ENCODE measurements at places on chromosomes 5 and 9.

DNA sequence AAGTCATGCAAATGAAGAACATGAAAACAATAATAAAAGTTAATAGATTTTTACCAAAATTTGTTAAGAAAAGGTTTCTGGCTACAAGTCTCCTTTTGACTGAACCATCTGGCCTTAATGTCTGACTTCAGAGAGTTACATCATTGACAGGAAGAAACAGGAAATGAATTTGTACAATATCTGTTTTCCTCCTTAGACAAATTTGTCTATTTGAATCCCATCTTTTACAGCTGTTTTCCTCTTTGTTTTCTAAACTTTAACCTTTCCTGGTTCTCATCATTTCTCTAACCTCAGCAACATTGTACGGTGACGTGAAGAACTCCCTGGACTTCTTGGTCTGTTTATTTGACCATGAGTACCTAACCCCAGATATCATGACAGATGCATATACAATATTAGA is 567.5 kb upstream of the RIOK2 start:
- DNase-seq, result no peak

DNA sequence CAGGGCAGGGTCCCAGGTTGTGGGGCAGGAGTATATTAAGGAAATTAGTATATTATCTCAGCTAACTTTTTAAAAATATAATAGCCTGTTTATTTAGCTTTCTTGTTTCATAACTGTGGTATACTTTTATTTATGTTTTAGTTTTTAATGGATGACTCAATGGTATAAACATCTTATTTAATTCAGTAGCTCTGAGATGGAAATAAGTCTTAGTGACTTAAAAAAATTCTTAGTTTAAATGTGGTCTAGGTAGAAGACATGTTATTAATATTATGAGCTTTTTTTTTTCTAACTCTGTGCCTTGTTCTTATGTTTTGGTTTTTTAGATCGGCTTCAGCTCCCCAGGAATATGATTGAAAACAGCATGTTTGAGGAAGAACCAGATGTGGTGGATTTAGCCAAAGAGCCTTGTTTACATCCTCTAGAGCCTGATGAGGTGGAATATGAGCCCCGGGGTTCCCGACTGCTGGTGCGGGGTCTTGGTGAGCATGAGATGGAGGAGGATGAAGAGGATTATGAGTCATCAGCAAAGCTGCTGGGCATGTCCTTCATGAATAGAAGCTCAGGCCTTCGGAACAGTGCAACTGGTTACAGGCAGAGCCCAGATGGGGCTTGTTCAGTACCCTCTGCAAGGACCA is 43.1 kb downstream of the LNPEP start:
- DNase-seq, result no peak

DNA sequence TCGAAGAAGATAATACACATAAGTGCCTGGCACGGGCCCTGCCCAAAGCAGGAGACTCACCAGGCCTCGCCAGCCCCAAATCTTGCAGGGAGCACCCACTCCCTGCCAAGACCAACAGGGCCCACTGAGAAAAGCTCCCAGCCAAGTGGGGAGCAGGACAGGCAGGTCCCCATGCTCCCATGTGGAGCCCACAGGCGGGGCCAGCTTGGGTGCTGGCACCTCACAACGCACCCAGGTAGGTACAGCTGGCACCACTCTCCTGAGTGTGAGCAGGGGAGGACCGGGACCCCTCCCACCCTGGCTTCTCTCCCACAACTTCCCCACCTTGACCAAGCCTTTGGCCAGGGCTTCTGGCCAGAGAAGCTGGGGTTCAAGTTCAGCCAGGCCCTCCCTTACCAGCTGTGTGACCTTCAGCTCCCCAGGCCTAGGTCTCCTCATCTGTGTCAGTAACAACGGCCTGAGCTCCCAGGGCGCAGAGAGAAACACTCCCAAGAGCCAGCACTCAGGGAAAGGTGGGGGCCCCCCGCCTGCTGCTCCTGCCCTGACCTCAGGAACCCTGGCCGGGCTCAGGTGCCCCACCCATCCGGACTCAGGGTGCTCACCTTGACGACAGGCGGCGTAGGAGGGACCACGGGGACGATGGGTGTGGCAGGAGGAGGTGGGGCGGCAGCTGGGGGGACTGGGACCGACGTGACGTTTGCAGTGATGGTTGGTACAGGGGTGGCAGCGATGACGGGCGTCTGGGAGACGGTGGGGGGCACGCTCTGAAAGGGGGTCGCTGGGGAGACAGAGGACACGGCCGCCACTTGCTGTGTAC is 17.8 kb downstream of the BRD3 start:
- no peak for DNase-seq

- no peak for DNase-seq
These were observed 117.1 kb downstream of the ICE1 start for GRCh38 chr5:5539590-5539989.

- DNase-seq, result no peak
These were observed 25.6 kb upstream of the HMGCS1 start for GRCh38 chr5:43338862-43339261.

DNA sequence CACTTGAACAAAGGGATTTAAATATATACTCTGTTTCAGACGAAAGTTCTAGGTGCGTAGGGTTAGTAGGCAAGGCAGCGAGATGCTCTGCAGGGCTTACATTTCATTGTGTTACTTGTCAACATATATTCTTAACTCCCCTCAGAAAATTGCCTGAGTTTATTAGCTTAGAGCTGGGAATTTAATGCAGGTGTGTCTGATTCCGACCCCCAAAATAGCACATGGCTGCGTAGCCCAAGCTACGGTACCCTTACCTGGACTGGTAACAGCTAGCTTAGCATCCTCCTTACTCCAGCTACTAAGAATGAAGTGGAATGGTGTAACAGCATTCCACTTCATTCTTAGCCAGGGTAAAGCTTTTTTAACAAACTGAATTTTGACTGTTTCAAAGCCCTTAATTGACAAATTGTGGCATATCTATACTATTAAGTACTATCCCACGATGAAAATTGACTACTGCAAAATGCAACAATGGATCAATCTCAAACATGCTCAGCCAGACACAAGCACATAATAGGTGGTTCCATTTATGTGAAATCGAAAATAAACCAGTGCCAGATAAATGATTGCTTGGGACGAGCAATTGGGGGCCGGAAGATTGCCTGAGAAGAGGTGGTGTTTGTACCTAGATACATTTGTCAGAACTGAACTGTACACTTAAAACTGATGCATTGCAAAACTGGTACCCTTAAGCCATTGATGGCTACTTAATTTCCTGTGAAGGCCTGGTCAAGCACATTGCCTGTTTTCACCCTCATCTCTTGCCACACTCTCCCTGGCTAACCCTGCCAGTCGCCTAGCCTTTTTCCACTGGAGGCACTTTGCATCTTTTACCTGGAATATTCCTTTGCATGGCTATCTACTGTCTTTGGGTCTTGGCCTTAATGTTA is 3.0 kb upstream of the FGF18 start:
- DNase-seq, result no peak

GRCh38 chr5:141835928-141836670 is 42.1 kb downstream of the PCDH1 start:
- no peak for DNase-seq

GRCh38 chr5:36382890-36383289 is 81.2 kb upstream of the RANBP3L start:
- DNase-seq, result no peak

DNA sequence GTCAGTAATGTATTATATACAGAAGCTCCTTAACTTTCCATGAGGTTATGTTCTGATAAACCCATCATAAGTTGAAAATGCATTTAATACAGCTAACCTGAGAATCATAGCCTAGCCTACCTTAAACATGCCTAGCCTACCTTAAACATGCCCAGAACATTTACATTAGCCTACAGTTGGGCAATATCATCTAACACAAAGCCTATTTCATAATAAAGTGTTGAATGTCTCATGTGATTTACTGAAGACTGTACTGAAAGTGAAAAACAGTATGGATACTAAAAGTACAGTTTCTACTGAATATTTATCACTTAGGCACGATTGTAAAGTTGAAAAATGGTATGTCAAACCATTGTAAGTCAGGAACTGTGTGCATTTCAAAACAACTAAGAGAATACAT is 1.6 kb downstream of the GM2A start:
- no peak for DNase-seq

DNA sequence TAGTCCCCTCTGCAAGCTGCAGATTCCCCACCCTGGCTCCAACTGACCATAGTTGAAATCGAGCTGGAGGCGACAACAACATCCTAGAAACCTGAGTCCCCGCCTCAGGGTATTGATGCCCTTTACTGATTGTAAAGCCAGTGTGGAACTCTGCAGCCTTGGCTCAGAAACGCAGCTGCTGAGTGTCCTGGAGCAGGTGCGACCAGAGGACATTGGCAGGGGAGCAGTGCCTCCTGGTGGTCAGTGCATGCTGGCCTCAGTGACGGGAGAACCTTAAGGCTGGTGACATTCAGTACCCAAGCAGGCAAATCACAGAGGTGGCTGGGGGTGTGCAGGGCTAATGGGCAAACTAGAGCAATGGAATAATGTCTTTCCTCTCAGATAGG is 20.4 kb upstream of the ZNF354B start:
- no peak for DNase-seq

GRCh38 chr5:89613222-89613956 is 730.4 kb upstream of the MEF2C start:
- no peak for DNase-seq

DNA sequence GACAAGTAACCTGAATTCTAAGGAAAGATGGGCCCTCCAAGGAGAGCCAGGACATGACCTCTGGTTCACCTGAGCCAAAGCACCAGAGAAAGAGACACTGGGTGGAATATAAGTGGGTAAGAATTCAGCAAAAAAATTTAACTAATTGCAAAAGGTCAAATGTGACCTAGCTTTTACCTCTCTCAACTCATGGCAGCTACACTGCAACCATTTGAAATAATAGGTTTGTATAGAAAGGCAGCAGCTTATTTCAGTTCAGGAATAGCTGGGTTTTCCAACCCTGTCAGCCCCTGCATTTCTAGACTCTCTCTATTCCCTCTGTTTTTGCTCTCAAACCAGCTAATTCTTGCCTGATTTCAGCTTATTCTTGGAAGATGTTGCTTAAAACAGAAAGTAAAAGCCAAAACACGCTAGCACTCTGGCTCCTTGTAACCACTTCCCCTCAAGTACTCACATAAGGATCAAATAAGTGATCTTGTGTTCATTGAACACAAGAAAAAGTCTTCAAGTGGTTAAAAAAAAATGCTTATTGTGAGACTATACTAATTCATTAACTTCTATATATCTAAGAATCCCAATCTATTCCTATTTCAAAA is 101.1 kb upstream of the NR4A3 start:
- no peak for DNase-seq

GRCh38 chr9:7387840-7388239 is 411.7 kb downstream of the DMAC1 start:
- no peak for DNase-seq

Measured in stimulated activated CD8-positive, alpha-beta memory T cell treated with anti-CD3 and anti-CD28 coated beads, Interleukin-4, amount 100 ng/mL, for 1 hour (primary cell).